ENCODE measurements at places on chromosomes 7 and 10. TPM values are rescaled to one million over a fixed set of nuclear protein-coding genes. Genes with fewer than 3 reads are reported as not detected.

GRCh38 chr10:7696545-7696944 lies 6.6 kb upstream of the ITIH2 start:
- H3K4me3 ChIP-seq, result no peak overlapping the region
- H3K27ac ChIP-seq, result no peak overlapping the region
- H3K27me3 ChIP-seq, result no peaks in the 10 kb centered on the region

The PIP4K2A gene
- 333 TPM for total RNA-seq

The TRIL gene
- 51.4 TPM for total RNA-seq

The RTKN2 gene
- 2.6 TPM for total RNA-seq
